ENCODE measurements at places on chromosomes 7 and 10.

DNA sequence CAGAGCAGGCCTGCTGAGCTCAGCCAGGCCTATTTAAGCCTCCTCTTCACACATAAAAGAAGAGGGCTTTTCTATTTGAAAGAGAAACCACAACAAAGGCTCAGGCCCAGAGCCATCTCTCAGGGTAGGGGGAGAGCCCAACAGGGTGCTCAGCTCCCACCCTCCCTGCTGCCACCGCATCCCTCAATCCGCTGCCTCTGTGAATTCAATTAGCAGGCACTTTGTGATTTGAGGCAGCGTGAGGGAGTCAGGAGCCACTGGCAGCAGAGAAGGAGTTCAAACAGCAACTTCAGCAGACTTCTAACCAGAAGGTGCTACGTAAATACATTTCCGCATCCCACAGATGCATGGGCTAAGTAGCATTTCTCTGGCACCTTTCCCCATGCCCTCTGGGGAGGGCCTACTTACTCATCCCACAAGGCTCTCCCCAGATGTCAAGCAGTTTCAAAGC is 45.2 kb downstream of the LRRC20 start:
- no peak for DNase-seq

- DNase-seq = no peak
Measured at GRCh38 chr7:138665249-138665648, 35.9 kb downstream of the SVOPL start.

GRCh38 chr7:81404669-81405068 is 365.2 kb downstream of the HGF start:
- DNase-seq = no peak

GRCh38 chr7:150567871-150568301 is 696 bp downstream of the GIMAP4 start:
- no peak for DNase-seq

DNA sequence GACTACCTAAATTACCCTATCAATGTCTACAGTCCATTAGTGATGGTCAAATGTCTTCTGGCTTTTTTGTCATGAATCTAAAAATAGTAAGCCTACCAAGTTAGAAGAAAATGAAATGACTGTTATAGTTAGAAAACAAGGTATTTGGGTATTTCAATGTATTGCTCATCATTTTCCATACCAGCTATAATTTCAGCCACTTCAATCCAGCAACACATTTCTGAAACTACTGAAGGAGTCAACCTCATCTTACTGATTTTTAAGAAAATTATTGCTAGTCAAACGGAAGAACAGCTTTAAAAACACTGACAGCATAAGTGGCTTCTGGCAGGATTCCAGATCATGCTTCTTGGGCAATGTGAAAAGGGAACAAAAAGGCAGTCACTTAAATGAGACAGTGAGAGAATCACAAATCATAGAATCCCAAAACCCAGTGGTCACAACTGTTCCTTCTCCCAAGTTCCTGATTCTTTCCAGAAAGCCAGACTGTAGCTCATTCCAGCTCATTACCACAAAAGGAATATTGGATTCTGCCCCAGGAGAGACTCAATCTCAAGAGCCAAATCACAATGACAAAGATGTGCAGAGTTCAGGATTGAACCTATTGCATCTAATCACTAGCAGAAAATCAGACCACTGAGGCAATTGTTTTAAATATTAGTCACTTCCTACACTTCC is 61.2 kb upstream of the LRRN3 start:
- DNase-seq = no peak

GRCh38 chr10:97445357-97445721 is 467 bp downstream of the EXOSC1 start:
- DNase-seq = no peak

DNA sequence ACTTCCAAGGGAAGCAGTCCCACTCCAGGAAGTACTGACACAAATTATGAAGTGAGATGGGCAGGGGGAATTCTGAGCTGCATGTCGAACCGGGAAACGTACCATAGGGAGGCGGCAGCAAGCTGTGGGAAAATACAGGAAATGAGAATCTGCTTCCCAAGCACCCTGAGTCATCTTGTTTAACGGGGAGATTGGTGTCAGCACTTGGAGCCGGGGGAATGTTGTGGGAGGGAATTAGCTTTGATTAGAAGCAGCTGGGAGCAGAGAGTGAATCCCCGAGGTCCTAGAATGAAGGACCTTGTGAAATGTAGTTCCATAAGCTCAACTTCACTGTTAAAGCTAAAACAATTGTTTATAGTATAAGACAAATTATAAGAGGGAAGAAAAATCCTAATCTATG is 141.4 kb upstream of the PRKCQ start:
- no peak for DNase-seq

DNA sequence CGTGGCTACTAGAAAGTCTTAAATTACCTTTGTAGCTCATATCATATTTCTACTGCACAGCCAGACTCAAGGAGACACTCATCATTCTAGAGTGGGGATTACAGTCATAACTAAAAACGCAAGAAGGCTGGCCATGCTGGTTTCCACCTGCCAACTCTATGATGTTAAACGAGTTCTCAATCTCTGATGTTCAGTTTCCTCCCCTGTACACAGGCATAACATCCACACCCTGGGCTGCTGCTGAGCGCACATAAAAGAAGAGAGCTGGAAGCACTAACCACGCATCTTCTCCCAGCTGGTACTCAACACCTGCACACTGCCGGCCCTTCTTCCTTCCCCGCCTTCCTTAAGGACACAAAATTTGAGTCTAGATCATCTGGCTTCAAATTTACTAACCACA is 60.5 kb downstream of the SORBS1 start:
- DNase-seq = no peak

- no peak for DNase-seq
Measured at GRCh38 chr7:142855756-142856564, 1.1 kb downstream of the EPHB6 start.

DNA sequence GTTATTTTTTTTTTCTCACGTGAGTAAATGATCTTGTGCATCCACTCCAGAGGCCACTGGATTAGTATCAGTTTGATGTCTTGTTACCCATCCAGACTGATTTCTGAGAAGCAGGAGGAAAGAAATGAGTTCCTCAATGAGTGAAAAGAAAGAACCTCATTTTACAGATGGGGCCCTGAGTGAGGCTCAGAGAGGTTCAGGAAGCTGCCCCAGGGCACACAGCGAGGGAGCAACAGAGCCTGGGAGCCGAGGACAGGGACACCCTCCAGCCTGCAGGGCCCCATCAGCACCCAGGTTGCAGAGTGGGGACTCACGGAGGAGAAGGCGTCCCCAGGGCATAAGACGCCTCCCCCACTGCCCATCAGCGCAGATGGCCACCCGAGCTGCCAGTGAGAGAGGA is 30.9 kb upstream of the TNRC18 start:
- DNase-seq = no peak

- DNase-seq = no peak
Measured at GRCh38 chr10:75102830-75103673, 8.4 kb upstream of the SAMD8 start.
